ENCODE measurements at places on chromosomes 12 and 14.

DNA sequence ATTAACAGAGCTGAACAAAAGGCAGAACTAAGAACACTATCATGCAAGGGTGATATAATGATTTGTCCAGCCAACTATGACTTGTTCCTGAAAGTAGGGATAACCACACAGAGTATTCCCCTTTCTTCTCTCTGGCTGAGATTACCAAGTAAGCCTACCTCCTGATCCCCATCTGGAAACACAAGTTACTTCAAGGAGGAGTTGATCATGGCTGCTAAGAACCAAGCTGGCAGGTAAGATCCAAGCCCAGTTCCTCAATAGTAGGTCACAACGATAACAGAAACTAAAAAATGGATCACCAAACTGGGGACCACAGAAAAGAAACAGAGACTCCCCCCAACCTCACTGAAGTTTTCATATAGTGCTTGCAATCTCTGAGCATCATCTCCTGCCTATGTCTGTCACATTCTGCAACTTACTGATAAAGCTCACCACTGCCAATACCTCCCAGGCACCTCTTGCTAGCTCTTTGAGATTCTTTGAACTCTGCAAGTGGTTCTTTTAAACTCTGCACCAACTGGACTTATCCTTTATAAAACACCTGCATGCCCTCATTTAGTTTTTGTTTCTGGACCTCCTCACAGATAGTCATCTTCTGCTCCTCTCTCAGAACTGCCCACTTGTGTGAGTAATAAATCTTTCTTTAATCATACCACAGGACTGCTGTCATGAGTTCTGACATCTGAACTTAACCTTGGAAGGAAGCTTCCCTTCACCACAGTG, 76.6 kb downstream of the LRP6 start:
- DNase-seq: no peak

GRCh38 chr14:24847568-24848095, 202.3 kb downstream of the STXBP6 start:
- DNase-seq: no peak

GRCh38 chr14:41016213-41016612, 590.5 kb upstream of the LRFN5 start:
- DNase-seq: no peak

GRCh38 chr14:105448706-105449111, 25.9 kb upstream of the CRIP2 start:
- peak; percentile 83 for DNase-seq

DNA sequence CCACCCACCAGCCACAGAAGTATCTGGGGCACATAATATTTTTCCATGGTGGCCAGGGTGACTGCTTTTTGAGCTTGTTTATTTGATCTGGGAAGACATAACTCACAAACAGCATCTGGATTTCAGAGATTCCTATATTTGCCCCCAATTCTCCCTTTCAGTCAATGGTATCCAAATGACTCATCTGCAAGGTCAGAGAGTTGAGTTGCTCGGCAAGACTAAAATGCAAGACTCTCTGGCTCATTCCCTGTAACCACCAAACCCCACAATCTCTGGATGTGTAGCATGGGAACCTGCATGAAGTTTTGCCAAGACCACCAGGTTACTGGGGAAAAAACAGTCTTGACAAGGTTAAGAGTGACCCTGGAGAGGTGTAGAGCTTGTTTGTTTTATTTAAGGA, 174.9 kb upstream of the FAR2 start:
- DNase-seq: no peak

GRCh38 chr14:92740440-92740839, 8.0 kb downstream of the LGMN start:
- no peak for DNase-seq

GRCh38 chr14:62308891-62309290, 546.7 kb downstream of the SNAPC1 start:
- DNase-seq: no peak

DNA sequence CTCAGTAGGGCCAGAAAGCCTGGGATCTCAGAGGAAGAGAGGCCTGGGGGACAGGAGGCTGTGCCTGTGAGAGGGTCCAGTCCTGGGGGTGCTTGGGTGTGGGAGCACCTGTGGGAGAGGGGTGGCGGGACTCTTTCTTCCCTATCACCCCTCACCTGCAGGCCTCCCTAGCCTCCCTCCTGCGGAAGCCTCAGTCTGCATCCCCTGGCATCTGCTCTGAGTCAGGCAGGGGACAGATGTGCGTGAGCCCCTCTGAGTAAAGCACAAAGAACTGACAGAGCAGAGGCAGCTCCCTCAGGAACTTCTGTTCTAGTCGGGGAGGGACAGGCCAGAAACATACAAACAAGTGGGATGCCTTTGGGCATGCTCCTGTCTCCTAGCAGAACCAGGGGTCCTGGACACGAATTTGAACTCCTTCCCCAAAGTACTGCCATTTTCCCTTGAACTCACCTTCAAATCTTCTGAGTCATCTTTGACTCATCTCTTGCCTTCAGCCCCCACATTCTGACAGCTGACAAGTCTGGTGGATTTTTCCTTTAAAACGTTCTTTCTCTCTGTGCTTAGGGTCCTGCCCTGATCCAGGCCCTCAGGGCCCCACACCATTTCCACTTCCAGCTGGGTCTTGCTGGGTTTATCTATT, 8.5 kb upstream of the HSP90AA1 start:
- no peak for DNase-seq

DNA sequence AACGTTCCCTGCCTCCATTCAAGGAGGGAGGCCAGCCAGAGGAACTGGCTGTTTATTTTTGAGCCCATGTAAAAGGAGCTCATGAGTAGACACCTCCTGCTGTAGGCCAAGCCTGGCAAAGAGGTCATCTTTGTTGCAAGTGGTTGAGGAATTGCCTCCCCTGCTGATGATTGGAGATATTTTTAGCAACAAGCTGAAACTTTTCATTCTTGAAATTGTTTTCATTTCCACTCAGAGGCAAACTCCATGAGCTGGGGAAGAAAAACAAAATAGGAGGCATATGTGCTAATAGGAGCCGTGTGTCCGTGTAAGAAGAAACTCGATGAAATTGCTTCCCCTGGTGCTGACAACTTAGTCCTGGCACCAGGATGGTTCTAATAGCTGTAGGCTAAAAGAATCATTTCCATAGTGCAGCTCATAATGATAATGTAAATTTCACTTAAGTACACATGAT, 440.1 kb upstream of the FAR2 start:
- no peak for DNase-seq

DNA sequence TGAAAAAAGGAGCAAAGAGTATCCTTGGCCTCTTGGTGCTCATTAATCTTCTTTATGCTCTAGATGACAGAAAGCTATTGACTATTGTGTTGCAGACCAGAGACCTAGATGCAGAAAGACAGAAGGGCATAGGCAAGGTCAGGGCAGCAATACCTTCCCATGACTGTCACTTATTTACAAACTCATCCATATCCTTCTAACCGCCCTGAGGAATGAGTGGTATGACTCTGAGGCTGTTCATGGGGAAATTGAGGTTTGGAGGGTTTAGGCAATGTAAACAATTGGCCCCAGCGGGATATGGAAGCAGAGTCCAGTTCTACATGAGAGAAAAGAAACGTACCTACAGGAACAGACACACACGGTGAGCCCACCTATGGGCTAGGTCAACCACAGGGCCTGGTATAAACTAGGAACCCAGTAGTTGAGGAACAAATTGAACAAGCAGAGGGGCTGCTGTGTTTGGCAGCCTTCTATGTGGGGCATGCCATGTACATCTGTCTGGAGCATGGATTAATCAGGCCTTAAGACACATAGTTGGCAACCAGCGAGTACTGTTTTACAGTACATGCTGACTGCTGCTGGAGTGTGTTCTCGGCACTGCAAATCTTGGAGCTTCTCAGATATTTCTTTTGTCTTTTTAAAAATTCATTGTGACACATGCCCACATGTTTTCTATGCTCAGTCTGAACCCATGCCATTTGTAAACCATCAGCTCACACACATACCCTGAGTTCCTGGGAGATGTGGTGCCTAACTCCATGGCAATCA, 159.7 kb upstream of the NTF3 start:
- no peak for DNase-seq

DNA sequence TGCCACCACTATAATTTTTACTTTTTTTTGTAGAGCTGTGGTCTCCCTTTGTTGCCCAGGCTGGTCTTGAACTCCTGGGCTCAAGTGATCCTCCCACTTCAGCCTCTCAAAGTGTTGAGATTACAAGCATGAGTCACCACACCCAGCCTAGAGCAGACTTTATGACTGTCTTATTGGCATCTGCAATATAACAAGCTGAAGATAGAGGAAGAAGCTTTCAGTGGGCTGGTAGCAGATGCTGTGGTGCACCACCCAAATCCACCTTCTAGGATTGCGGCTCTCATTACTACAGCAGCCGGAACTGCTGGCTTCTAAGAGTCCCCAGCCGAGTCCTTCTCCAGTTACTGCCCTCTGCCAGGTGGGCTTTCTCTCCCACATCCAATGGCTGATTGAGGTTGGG, 7.6 kb upstream of the STK38L start:
- no peak for DNase-seq
